ENCODE measurements at places on chromosomes 5 and 9.
A peak's percentile ranks its signal among the peaks of the same experiment; 100 is the strongest.

GRCh38 chr5:66829826-66830225, 233.6 kb downstream of the MAST4 start:
- no peak for DNase-seq

DNA sequence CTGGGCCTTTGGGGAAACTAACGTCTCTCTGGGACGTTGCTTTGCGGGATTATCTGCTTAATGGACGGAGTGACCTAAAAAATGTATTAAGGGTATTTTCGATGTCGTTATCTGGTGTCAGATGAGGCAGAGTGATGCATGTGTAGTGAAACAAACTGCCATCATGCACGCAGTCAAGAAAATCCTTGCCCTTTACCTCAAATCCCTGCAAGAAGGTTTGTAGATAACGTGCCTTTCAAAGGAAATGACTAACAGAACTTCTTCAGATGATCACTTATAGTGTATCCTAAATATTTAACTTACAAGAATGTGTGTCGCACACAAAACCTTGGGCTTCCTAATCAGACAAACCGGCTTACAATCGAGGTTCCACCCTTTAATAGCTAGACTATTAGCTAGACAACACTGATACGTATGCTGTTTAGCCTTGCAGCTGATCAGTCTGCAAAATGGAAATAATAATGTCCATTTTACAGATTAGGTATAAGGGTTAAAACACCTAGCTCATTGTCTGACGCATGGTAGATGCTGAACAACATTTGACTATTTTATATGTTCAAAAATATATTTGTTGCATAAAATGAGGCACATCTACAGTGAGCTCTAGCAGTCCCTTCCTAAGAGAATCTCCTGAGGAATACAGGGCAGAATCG, 541 bp upstream of the TBCA start:
- peak; percentile 2 for DNase-seq

DNA sequence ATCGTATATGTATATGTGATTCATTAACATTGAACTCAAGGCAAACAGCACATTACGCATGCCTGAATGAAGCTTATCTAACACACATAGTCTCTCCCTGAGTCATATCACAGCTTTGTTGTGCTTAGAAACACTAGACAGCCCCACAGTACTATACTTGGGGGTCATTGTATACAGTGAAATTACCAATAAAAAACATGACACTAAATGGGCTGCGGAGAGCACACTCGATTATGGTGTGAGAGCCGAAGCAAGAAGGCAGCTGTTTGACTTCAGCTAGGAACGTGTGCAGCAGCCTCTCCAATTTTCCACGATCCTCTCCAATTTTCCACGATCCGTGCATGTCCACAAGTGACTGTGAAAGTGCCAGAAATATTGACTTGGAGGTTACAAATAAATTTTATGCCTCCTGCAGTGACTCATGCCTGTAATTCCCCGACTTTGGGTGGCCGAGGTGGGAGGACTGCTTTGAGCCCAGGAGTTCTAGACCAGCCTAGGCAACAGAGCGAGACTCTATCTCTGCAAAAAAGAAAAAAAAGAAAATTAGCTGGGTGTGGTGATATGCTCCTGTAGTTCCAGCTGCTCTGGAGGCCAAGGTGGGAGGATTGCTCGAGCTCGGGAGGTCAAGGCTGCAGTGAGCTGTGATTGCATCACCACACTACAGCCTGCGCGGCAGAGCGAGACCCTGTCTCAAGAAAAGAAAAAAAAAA, 102.4 kb downstream of the DAPK1 start:
- DNase-seq = peak; percentile 86

- no peak for DNase-seq
These were observed 405.2 kb upstream of the WWC1 start for GRCh38 chr5:167886196-167886595.

GRCh38 chr5:14452685-14453454, 128.7 kb upstream of the OTULINL start:
- no peak for DNase-seq

GRCh38 chr9:91424403-91425176, 958 bp upstream of the NFIL3 start:
- no peak for DNase-seq

GRCh38 chr9:14403081-14403480, 89.1 kb upstream of the NFIB start:
- no peak for DNase-seq

DNA sequence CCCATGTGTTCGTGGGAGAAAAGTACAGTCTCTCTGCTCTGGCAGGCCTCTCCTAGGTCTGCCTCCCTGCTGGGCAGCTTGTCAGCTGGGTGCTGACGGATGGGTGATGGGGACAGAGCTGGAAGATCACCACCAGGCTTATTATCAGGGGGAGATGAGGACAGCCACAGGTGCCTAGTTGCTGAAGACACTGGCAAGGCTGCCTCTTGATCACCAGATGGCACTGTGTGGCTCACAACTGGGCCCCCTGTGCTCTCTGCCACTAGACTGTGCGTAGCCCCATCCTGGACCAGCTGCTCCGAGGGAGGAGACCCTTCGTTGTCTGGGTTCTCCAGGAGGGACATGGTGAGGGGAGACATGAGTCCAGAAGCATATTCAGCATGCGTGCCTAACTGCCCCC, 73.0 kb downstream of the KIF24 start:
- DNase-seq = no peak

GRCh38 chr9:133114886-133115603, 6.0 kb downstream of the RALGDS start:
- DNase-seq = no peak

DNA sequence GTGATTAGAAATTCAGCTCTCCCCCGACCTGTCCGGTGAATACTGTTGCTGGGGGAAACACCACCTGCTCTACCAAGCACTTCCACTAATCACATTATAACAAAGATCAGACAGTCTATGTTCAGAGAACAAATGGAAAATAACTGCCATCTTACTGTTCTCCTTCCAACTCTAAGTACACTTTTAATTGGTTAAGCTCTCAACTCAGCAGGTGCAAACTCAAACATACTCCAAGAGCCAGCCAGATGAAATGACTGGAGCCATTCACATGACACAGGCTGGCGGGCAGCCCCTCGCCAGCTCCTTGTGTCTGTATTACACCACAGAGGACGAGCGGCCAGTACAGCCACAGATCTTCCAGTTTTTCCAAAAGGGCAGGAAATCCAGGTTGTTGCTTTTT, 16.1 kb downstream of the LIFR start:
- DNase-seq = no peak

DNA sequence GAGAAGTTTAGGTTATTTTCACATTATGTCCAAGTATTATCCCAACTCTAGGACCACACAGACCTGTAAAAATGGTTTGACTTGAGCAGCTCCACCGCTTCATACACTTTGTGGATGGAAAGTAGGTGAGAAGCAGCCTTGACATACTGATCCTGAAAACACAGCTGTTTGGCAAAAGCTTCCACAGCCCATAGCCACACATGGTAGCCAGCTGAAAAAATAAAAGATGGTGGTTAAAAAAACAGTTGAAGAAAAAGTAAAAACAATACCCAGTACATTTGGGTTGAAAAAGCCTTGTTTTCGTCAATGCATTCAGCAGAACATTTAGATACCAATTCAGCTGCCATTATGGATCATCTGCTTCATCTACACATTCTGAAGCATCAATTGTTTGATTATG, 36.7 kb downstream of the GEMIN5 start:
- DNase-seq = no peak

- no peak for DNase-seq
These were observed 38.2 kb downstream of the DNAJC21 start for GRCh38 chr5:34967540-34967939.

GRCh38 chr5:86118542-86118941, 499.2 kb upstream of the COX7C start:
- no peak for DNase-seq

- no peak for DNase-seq
These were observed 19.0 kb downstream of the UNC13B start for GRCh38 chr9:35180801-35181200.

GRCh38 chr5:139949710-139950109, 93.4 kb downstream of the NRG2 start:
- DNase-seq = no peak

- DNase-seq = no peak
These were observed 2.9 kb downstream of the RALGDS start for GRCh38 chr9:133118179-133118520.

DNA sequence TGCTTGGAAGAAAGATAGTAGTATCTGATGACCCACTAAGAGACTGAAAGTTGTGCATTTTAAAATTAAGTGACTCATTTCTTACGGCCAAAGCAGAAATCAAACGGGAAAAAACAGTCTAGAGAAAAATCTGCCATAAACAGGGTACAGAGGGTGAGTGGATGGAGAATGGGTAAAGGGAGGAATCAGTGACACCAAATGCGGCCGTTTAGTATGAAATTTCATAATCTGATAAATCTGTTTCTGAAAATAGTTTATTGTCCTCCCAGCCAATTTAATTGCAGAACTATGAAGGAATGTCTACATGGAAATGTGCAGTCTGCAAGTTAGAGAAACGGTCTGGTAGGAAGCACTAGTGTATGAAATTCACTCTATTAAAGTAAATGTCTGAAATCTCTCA, 39.5 kb downstream of the ADAMTS12 start:
- DNase-seq = no peak

DNA sequence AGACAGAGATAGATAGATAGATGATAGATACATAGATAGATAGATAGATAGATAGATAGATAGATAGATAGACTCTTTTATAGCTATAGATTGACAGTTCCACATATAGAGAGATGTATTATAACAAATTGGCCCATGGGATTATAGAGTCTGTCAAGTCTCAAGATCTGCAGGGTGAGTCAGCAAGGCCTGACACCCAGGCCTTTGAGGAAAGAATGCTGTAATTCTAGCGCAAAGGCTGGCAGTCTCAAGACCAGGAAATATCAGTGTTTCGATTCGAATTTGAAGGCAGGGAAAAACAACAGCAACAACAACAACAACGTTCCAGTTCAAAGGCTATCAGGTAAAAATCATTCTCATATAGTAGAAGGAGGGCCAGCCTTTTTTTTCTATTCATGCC, 339.2 kb upstream of the CDH9 start:
- DNase-seq = no peak
